NCI-H2107 (cell line): ENCODE measurements at places on chromosomes 16 and 17.

GRCh38 chr17:67375054-67375427 lies 2.0 kb upstream of the PITPNC1 start:
- DNase-seq = no peak

DNA sequence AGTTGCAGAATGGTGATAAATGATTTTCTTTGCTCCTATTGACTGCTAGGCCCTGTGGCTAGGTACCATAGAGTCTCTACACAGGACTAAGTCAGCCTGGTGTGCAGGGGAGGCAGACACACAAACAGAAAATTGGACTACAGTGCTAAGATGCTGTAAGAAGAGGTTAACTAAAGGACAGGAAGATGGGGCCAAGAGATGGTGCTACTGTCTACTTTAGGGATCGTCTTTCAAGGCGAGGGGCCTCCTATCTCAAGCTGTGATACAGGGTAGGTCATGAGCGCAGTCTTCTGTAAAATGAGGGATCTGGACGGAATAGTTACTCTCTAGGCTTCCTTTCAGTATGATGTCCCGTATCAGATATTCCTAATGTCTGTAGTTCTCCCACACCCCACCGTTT lies 817 bp downstream of the NME1 start:
- DNase-seq = no peak

DNA sequence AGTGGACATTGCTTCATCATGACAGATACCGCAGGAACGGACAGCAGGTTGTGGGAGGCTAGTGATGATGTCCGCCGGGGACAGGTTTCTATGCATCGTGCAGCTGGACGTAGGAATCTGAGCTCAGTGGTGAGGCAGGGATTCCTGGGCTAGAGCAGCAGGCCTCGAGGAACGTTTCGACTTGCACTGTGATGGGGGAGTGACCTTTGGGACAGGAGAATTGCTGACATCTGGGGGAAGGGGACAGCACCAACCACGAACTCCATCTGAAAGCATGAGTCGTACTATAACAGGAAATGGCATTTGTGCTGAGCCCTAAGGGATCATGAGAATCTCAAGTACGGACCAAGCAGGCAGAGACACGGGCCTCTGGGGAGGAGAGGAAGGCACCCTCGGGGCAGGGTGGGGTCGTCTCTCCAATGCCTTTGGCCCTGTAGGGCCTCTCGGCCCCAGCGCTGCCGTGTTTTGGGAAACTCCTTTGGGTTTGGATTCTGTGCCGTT lies 65.8 kb upstream of the ENDOV start:
- DNase-seq = no peak

DNA sequence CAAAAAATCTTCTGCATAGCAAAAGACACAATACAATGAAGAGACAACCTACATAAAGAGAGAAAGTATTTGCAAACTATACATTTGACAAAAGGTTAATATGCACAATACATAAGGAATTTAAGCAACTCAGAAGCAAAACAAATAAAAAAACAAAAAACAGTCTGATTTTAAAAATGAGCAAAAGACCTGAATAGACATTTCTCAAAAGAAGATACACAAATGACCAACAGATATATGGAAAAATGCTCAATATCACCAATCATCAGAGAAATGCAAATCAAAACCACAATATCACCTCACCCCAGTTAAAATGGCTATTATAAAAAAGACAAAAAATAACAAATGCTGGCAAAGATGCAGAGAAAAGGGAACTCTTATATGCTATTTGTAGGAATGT lies 32.7 kb downstream of the HSF5 start:
- no peak for DNase-seq

DNA sequence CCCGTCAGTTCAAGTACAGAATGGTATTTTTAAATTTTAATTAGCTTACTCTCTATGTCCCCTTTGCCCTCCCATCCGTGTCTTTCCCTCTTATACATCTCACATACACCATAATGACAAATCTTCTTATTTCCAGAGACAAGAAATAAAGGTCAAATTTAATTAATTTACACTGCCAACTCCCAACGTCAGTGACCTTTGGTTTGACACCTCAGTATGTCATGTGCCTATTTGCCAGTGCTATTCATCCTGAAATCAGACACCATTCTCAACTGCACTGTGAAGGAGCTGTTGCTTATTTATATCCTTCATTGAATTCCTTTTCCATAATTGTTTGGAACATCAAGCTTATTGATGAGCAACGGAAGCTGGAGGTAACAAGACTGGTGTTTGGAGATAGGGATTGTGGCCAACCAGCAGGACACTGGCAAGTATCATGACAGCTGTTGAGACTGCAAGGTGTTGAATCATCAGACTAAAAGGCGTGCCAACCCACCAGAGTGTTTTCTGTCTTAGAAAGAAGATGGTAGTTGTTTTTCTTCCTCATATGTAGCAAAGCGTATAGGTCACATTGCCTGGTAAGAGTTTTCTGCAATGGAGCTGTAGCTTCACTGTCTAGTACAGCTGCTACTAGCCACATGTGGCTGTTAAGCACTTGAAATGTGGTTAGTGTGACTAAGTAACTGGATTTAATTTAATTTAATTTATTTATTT lies 12.5 kb downstream of the CALCOCO2 start:
- no peak for DNase-seq

- DNase-seq = no peak
Observed at GRCh38 chr17:60896996-60897395, 219.3 kb downstream of the BCAS3 start.

- no peak for DNase-seq
Observed at GRCh38 chr17:66459811-66460270, 157.4 kb downstream of the PRKCA start.

- DNase-seq = no peak
Observed at GRCh38 chr17:82400830-82401229, 17.3 kb upstream of the HEXD start.

GRCh38 chr17:55402374-55402773 lies 19.3 kb downstream of the MMD start:
- no peak for DNase-seq

GRCh38 chr17:34899643-34900291 lies 61.5 kb downstream of the CCT6B start:
- no peak for DNase-seq

DNA sequence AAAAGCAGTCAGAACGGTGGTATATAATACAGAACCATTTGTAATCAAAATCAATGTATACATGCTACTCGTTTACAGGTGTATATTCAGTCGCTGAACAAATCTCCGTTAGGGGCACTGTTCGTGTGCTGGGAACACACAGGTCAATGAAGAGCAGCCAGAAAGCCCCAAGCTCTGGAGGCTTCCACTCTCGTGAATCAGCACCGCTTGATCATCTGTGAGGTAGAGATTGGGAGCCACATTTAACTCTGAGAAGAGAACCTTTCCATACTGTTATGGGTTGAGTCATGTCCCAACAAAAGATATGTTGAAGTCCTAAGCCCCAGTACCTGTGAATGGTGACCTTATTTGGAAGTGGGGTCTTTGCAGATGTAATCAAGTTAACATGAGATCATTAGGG lies 5.4 kb upstream of the CYTH1 start:
- DNase-seq = no peak

DNA sequence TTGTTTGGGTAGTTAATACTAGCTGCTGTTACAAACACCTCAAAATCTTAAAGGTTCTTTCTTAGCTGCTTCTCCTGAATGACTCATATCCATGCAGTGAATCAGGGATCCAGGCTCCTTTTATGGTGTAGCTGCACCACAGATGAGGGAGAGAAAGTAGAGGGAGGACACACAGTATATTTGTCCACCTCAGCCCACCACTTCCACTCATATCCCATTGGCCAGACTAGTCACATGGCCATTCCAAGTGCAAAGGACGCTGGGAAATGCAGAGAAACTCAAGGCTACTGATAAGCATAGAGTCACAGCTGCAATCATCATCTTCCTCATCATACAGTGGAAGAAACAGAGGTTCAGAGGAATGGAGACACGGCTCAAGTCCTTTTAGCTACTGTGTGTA lies 63.8 kb downstream of the GSG1L start:
- DNase-seq = no peak

DNA sequence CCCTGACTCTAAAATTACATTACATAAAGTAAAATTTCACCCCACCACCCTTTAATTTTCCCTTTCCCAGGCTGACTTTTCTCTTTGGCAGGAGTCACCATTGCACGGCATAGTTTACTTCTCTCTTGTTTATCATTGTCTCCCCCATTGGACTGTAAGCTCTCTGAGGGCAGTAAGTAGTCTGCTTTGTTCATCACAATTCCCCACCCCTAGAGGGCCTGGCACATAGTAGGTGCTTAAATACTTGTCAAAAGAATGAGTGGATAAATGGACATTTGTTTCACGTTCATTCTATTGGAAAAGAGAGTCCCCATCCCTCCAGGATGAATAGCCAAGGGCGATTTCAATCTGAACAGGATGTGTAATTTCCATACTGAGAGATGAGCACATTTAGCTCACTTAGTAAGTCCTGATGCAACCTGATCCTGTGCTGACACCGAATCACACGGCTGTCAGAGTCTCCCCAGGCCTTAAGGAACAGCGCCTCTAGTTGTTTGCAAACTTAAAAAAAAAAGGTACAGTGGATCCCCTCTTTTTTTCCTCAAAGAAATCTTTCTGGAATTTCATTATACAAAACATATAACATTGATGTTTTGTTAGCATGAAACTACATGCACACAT lies 54.0 kb downstream of the AKAP1 start:
- no peak for DNase-seq

- DNase-seq = no peak
Observed at GRCh38 chr17:81009136-81009535, 17.5 kb downstream of the CHMP6 start.

- DNase-seq = no peak
Observed at GRCh38 chr16:89670496-89671431, 13.1 kb downstream of the SPATA33 start.

DNA sequence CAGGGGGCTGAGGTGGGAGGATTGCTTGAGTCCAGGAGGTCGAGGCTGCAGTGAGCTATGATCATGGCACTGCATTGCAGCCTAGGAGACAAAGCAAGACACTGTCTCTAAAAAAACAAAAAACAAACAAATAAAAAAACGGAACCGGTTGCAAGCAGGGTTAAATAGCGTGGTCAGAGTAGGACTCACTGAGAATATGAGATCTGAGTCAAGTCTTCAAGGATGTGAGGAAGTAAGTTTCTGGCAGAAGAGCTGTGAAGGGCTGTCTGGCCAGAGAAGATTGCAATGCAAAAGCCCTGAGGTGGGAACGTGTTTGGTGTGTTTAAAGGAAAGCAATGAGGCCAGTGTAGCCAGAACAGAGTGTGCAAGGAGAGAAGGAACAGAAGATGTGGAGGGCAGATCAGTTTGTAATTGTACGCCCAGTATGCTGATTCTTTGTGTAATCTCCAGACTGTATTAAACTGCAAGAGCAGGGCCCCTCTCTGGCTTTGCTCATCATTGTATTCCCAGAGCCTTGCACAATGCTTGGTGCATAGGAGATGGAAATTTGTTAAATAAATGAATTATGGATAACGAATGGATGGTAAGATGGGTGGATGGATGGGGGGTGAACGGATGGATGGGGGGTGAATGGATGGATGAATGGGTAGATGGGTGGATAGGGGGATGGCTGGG lies 6.3 kb downstream of the G6PC1 start:
- no peak for DNase-seq

GRCh38 chr16:49276646-49277385 lies 4.8 kb downstream of the CBLN1 start:
- no peak for DNase-seq

DNA sequence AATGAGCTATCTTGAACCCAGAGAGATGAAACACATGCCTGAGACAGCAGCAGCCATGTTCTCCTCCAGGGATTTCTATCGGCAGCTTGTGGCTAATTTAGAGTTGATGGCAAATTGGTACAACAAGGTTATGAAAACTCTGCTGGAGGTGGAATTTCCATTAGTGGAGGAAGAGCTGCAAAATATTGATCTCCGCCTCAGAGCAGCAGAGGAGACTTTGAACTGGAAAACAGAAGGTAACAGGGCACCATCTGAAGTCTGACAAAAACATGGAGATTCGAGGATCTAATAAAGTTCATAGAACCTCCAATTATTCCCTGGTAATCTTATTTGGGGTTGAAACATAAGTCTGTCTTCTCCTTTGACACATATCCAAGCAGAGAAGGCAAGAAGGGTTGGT lies 52.8 kb downstream of the DNAH9 start:
- DNase-seq = no peak

DNA sequence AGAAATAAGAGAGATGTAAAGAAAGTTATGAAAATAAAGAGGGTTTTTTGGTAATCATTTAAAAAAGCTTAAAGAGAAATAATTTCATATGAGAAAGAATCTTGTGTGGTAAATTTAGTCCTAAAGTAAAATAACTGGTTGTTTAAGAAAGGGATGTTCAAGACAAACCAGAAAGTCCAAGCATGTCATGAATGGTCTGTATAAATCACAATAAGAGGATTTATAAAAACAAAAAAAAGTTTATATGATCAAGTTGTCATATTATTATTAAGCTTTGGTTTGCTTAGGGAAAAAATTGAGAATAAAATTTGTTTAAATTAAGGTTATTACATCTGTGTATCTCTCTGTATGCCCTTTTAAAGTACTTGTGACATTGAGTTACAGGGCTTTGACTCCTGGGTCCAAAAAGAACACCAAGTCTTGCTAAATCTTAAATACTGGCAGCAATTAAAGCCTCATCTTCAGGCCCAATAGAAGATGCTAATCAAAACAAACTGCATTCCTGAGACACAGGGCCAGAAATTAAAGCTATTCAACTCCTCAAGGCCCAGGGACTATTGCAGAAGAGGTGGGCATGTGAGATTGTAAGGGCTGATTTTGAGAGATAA lies 15.6 kb upstream of the TRIM25 start:
- no peak for DNase-seq

DNA sequence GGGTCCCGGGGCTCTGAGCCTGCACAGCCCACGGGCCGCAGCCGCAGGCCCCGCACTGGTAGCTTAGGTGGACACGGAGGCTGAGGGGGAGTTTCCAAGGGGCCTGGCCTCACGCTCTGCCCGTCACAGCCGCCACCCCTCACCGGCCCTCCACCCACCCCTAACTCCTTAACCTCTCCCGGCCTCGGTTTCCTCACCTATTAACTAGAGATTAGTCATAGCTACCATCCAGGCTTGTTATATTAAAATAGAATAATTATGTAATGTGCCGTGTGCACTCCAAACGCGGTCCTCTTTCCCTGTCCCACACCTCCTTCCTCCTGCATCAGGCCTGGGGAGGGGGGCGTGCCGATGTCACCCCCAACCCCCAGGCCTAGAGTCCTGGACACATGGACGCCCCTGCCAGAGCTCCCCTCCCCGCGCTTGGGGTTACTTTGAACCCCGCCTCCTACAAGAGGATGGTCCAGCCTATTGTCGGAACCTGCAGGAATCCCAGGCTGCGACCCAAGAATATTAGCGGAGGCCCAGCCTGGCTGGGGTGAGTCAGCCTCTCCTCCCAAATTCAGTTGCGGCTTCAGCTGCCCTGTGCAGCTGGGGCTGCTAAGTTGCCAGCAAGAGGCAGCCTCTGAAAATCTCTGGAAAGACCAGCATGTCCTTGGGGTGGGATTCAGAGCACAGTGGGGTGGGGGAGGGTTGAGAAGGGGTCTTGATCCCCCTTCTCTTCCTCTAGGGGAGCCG lies 17.3 kb downstream of the SOCS3 start:
- no peak for DNase-seq

- no peak for DNase-seq
Observed at GRCh38 chr17:15501282-15501681, 33.9 kb upstream of the CDRT4 start.

- no peak for DNase-seq
Observed at GRCh38 chr17:40113907-40114245, 7.9 kb upstream of the MSL1 start.

GRCh38 chr16:874366-875181 lies 74.0 kb upstream of the GNG13 start:
- no peak for DNase-seq

- DNase-seq = no peak
Observed at GRCh38 chr17:40447148-40447644, 3.9 kb downstream of the IGFBP4 start.
